ENCODE measurements at places on chromosomes 5 and 9. TPM values are rescaled to one million over a fixed set of nuclear protein-coding genes. Genes with fewer than 3 reads are reported as not detected.

PCDHB5 gene
- total RNA-seq: 1.2 TPM

CAMK4 gene
- total RNA-seq: 0.20 TPM

IL3 gene
- total RNA-seq: not detected

PCDHB8 gene
- total RNA-seq: 0.19 TPM

ADAMTS12 gene
- total RNA-seq: 7.0 TPM

EPB41L4A gene
- total RNA-seq: 2.3 TPM

SLC6A18 gene
- total RNA-seq: not detected

DRD1 gene
- 0.08 TPM for total RNA-seq
